ENCODE measurements at places on chromosomes 5 and 9.

GRCh38 chr5:56816546-56817081 is 1.3 kb downstream of the MAP3K1 start:
- peak; percentile 63 for DNase-seq

- DNase-seq = no peak
These were observed 987 bp downstream of the RAB24 start for GRCh38 chr5:177302354-177303110.

DNA sequence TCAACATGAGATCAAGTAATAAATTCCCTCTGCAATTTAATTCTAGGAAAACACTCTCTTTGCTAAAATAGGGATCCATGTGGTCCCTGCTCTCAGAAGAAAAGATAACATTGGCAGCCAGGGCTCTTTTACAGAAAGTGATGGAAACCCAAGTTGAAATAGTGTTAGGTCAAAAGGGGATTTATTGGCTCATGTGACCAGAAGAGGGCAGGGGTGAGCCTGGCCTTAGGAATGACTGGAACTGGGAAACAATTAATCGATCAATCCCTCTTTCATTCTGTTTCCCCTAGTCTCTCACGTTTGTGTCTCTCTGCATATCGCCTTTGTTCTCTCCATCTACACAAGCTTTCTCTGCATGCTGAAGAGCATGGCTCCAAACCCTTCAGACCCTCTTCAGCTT is 58.3 kb upstream of the ALDH1B1 start:
- DNase-seq = no peak

GRCh38 chr5:44932922-44933585 is 124.3 kb downstream of the MRPS30 start:
- DNase-seq = no peak

GRCh38 chr9:80191108-80191507 is 619.3 kb downstream of the TLE4 start:
- no peak for DNase-seq

DNA sequence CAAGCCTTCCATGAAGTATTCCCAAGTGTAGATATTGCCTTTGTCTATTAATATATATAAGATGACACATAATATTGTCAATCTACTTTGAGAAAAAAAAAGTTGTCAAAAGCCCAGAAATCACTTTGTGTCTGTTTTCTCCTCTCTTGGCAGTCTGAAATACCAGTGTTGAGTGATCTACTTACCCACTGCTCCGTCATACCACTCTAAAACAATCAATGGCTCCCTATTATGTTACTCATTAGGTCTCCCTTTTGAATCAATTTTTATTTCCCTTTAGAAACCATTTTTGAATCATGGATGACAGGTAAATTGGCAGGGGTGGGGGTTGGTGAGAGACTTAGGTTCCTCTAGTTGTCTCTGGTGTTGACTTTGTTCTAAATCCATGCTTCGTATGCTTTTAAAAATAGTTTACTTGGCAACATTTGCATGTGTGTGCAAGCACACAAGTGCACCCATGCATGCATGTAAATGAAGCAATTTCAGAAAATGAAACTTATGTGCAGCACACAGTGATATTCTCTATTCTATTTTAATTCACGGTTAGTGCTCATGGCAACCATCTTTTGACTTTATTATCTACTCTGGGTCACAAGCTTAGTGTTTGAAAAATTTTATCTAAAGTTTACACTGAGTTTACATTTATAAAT is 378.9 kb downstream of the RAB3C start:
- no peak for DNase-seq
